Right forelimb (tissue), 1 donor: ENCODE measurements at places on chromosomes 5 and 9.

- no peak for DNase-seq
Observed at GRCh38 chr5:14713476-14714390, 49.2 kb downstream of the OTULIN start.

- no peak for DNase-seq
Observed at GRCh38 chr9:127098916-127099553, 23.4 kb downstream of the ANGPTL2 start.

GRCh38 chr5:1959231-1959630 is 76.5 kb upstream of the IRX4 start:
- DNase-seq, result no peak

GRCh38 chr5:1720396-1721110 is 79.1 kb downstream of the MRPL36 start:
- DNase-seq, result peak; percentile 17

- no peak for DNase-seq
Observed at GRCh38 chr5:66807743-66808142, 211.6 kb downstream of the MAST4 start.

DNA sequence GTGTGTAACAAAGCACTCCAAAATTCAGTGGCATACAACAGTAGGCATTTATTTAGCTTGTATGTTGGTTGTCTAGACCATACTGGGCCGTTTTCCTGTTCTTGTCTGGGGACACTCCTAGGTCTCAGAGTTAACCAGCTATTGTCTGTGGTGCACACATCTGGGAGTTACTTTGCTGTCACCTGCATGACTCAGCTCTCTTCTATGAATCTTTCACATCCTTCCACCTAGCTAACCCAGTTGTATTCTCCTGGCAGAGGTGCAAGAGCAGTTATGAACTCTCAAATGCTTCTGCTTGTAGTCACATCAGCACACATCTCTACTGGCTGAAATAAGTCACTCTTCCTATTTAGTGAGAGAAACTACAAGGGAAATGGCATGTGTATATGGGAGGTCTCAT is 138.1 kb downstream of the BAAT start:
- DNase-seq, result no peak
